ENCODE measurements at places on chromosomes 12 and 14.

GRCh38 chr14:55546212-55546874 is 33.7 kb upstream of the KTN1 start:
- DNase-seq: no peak

DNA sequence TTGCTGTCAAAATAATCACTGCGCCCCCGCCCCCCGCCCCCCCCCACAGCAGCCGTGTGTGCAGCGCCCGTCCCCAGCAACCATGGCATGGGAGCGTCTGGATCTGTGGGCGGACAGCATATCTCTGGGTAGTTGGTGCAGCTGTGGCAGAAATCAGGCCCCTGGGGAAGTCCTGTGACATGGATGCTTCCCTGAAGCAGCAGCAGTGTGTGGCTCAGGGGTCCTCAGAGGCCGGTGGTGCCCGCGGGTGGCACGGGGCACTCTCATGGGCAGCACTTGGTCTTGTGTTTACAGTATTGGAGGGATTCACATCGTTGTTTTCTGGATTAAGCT is 19.2 kb downstream of the XRCC3 start:
- no peak for DNase-seq

DNA sequence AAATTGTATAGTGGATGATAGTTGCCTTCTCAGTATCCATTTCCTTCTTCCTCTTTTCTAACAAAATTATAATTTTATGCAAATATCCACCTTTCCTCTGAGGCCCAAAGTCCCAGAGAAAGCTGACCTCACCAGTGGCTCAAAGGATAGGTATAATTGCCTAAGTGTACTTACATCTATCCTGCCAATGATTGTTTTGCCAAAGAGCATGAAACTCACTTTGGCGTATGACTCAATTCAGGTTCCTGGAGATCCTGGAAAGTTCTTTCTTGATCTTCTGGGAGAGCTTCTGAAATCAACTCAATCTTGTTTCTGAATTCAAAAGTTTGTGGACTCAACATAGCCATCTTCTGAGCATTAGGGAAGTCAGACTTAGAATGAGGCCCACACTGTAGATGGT is 10.5 kb upstream of the RBM25 start:
- DNase-seq: no peak

DNA sequence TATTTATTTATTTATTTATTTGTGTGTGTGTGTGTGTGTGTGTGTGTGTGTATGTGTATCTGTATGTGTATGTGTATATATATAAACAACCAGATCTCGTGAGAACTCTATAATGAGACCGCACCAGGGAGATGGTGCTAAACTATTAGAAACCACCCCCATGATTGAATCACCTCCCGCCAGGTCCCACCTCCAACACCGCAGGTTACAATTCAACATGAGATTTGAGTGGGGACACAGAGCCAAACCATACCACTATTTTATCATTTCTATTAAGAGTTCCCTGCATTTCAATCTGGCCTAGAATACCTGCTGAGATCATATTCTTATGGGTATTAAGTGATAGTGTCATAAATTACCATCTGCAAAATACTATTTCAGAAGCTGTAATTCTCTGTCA is 243.8 kb upstream of the PLEKHG7 start:
- no peak for DNase-seq

DNA sequence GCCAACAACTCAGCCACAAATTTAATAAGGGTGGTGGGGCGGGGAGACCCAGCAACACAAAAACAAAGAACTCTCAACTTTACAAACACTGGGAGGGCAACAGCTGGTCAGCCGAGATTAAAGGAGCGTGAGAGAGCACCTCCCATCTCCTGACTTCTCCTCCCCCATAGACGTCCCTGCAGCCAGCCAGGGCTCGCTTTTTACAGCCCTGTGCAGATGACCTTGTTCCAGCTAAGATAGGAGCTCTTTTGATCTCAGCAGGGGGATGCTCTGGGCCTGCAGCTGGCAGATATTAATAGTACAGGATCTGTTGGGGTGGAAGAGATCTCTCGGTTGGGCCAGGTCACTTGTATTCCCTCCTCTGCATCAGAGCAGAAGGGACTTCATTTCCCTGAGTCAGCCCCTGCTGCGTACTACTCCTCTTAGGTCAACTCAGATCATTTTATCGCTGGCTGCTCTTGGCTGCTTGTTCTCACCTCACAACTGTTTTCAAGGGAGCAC is 475.8 kb downstream of the RAD51B start:
- DNase-seq: no peak

- no peak for DNase-seq
Observed at GRCh38 chr12:63362166-63362565, 211.2 kb upstream of the AVPR1A start.

GRCh38 chr12:82146740-82147139 is 211.4 kb downstream of the CCDC59 start:
- DNase-seq: no peak

GRCh38 chr12:121399391-121400331 is at the start of gene RNF34:
Gene RNF34 (plus strand): TSS chr12:121400118. CDS start chr12:121400213, 95 bp downstream.
- DNase-seq: peak; percentile 96

- DNase-seq: no peak
Observed at GRCh38 chr12:9634177-9634803, 26.6 kb upstream of the KLRB1 start.

DNA sequence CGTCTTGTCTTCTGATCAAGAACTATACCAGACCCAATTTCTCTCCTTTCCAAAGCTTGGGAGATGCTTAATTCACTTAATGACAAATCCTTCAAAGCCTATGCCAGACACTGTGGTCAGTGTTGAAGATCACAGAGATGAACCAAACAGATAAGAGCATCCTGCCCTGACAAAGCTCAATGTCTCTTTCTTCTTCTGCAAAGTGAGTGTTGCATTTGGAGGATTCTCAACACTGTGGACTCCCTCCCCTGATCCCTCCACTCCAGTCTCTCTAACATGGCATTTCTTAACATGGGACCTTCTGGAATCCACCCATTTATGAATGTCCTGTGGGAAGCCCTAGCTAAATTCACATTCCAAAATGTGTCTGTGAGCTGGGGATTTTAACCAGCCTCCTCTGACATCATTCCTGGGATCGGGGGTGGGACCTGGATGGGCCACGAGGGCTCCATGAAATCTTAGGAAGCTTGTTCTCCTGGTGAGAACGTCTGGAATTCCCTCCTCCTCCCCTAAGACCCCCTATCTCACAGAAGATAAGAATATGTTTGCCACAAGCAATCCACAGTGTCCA is 20.3 kb downstream of the SYNE3 start:
- DNase-seq: no peak

- no peak for DNase-seq
Observed at GRCh38 chr12:24363177-24363754, 413.8 kb upstream of the SOX5 start.
